ENCODE measurements at places on chromosomes 5 and 9.
A peak's percentile ranks its signal among the peaks of the same experiment; 100 is the strongest.

DNA sequence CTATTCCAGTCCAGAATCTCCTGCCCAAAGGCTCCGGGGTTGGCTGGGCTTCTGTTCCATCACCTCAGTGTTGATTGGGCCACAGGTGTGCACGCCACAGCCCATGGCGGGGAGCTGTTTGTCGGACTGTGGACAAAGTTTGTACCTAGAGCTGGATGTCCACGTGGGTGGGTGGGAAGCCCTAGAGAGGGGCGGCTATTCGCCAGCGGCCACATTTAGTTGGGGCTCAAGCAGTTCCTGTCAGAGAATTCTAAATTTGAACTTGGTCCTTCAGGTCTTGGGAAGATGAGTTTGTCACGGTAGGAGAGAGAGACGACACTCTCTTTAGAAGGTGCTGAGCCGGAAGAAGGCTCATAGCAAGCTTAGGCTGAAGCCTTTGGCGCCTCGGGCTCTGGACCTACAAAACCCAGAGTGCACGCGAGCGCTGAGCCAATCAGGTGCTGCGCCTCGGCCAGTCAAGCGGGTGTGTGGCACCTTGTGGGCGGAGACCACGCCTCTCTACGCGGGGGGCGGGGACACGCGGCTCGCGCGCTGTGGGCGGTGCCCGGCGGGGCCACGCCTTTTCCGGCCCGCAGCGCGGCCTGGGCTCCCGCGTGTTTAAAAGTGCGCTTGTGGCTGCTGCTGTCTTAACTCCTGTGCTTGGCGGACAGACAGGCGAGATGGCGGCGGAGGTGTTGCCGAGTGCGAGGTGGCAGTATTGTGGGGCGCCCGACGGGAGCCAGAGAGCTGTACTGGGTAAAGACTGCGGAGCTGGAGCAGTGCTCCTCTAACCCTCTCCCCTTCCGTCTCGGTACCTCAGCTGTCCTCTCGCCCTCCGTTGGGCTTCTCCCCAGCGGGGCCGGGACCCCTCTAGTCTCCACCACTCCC lies at the start of gene POLR1E:
Gene POLR1E, plus strand, starts transcription at position 560 of the 867 bp plus-strand sequence. Its CDS starts 100 bp downstream, at position 660.
- DNase-seq, result peak; percentile 98

GRCh38 chr5:122332599-122333555 lies 20.8 kb downstream of the SNCAIP start:
- no peak for DNase-seq

DNA sequence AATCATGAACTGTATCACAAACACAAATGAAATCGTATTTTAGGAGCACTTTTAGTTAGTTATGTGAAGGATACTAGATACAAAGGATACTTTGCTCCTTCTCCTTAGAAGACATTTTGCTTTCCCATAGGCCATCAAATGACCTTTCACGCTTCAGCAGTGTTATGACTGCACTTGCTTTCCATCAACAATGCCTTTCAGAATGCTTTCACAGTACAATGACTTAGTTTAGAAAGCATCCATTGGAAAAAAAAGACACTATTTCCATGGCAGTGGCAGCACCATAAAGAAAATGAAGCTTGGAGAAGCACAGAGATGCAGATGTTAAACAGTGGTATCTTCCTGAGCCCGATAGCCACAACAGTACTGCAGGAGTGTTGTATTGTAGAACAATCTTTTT lies 203.9 kb downstream of the PCSK1 start:
- no peak for DNase-seq

DNA sequence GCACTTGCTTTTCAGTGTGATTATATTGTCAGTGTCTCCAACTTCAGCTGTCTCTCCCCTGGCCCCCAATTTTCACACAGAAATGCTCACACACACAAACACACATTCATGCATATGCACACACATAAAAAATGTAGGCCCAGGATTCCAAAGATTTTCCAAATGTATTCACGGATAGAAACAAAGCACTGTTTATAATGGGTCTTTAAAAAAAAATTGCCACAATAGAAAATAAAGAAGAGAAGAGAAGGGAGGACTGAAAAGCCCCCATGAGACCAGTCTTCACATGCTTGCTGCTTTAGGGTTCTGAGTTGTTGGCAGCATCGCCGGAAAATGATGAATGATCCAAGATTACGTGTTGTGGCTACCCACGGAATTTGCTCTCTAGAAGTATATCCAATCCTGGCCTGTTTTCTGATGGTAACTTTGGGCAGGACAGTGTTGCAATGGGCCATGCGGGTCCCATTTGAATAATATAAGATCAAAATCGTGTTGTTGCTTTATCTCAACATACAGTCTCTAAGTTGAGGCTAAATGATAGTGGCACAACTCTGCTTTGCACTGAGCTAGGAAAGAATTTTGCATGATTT lies 36.2 kb upstream of the ACO1 start:
- no peak for DNase-seq

DNA sequence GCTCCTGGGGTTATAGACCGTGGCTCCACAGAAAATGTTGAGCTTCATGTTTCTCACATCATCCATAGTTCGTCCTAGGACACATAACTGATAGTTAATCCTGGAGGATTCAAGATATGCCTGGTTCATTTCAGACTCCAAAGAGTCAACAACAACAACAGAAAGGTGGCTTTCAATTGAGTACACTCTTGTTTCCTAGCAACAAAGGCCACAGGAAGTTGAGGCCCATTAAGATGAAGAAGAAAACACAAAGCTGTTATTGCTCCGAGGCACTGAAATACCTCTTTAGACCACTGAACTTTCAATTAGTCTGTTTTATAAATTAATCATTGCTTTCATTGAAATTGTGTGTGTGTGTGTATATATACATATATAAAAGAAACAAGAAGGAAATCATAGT lies 154.5 kb downstream of the YIPF5 start:
- DNase-seq, result no peak
